ENCODE measurements at places on chromosomes 3 and 15. TPM values are rescaled to one million over a fixed set of nuclear protein-coding genes. Genes with fewer than 3 reads are reported as not detected.

SLC28A2 gene
- total RNA-seq: not detected

ALG3 gene
- 73.3 TPM for total RNA-seq

VWA5B2 gene
- not detected for total RNA-seq

KLHL6 gene
- not detected for total RNA-seq
